ENCODE measurements at places on chromosomes 13 and 19. TPM values are rescaled to one million over a fixed set of nuclear protein-coding genes. Genes with fewer than 3 reads are reported as not detected.

Gene CERS1
- not detected for total RNA-seq

Gene PSPC1
- total RNA-seq = 112 TPM

Gene SMAD9
- total RNA-seq = not detected

Gene UGGT2
- total RNA-seq = 0.13 TPM

DNA sequence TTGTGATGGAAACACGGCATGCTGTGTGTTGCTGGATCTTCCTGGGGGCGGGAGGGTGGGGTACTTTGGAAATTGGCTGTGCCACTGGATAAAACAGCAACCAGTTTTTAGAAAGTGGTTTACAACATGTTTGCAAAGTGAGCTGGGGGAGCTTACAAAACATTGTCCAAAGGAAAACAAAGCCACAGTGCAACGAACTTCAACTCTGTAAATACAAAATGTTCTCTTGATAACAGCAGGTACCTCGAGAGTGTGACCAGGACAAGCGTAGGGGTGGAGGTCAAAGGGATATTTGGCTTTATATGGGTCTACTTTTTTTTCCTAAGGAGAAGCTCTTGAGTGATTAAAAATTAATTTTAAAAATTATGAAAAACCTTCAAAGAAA lies 2.5 kb downstream of the IGSF23 start:
- no peak overlapping the region for H3K27ac ChIP-seq
- H3K27me3 ChIP-seq = no peaks in the 10 kb centered on the region
- H3K4me3 ChIP-seq = no peak overlapping the region

DNA sequence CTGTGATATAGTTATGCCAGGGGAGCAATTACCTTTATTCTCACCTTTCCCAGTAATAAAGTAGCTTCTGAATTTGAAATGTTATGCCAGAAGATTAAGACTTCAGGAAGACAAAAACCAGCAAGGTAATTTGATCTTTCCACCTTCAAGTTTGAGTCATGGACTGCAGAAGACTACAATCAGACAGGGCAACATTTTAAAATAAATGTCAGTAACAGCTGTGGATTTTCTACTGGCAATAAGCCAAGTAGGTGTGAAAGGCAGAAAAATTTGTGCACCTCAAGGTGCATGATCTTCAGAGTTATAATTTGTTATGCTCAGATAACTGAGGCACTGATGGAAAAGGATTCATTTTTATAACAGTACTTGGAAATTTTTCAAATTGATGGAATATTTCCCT lies 54.9 kb downstream of the SLITRK1 start:
- DNase-seq = no peak
- H3K27ac ChIP-seq = no peak overlapping the region
- no peaks in the 10 kb centered on the region for H3K4me1 ChIP-seq
- no peak overlapping the region for H3K4me3 ChIP-seq

- H3K4me1 ChIP-seq = peaks cover 48% of the 10 kb centered on the region
- peak overlapping the region; percentile 62 for H3K4me3 ChIP-seq
- H3K36me3 ChIP-seq = no peaks in the 10 kb centered on the region
- H3K27ac ChIP-seq = peak overlapping the region; percentile 19
- DNase-seq = peak; percentile 4
Observed at GRCh38 chr19:6590258-6590826, 608 bp downstream of the CD70 start.

GRCh38 chr13:81597101-81597500 lies 1256.2 kb upstream of the SPRY2 start:
- H3K4me1 ChIP-seq = no peaks in the 10 kb centered on the region
- H3K36me3 ChIP-seq = no peaks in the 10 kb centered on the region
- DNase-seq = no peak
- no peak overlapping the region for H3K27ac ChIP-seq
- no peaks in the 10 kb centered on the region for H3K27me3 ChIP-seq

DNA sequence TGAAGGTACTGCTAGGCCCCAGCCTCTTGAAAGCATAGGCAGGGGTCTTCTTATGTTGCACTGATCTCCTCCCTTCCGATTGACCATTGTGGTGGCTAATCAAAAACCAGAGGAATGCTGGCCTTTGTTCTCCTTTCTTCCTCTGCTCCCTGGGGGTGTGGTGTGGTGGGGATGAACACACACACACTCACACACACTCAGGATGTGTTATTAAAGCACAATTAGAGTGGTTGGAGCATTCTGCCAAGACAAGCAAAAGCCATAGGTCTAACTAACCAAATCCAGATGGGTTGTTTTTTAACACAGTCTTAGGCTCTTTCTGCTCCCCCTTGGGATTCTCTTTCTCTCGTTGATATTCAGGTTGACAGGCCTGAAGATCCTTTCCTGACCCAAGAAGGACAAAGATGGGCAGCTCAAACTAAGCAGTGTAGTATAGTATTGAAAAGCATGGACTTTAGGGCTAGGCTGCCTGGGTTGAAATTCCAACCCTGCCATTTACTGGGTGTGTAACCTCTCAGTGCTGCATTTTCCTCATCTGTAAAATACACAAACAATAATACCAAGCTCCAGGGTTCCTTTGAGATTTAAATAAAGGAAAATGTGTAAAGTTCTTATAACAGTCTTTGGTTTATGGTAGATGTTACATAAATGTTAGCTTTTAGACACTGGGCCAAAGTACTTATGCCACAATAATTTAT lies 25.5 kb upstream of the DGKH start:
- no peaks in the 10 kb centered on the region for H3K27me3 ChIP-seq
- H3K4me3 ChIP-seq = no peak overlapping the region
- no peaks in the 10 kb centered on the region for H3K36me3 ChIP-seq
- no peak for DNase-seq
- no peaks in the 10 kb centered on the region for H3K4me1 ChIP-seq
- H3K27ac ChIP-seq = no peak overlapping the region

DNA sequence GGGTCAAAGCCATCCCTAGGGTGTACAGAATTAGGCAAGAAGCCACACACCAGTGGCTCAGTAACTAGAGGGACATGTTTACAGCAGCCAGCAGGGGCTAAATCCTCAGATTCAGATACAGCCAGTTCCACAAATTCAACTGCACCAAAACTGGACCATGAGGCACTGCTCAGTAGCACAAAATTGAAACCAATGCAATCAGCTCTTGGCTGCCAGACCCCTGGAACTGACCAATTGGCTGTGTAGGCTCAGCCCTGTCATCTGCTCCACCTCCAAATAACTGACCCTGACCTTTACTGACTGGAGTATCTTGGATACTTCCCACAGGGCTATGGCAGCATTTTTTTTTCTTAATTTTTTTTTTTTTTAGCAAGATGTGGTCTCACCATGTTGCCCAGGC lies 226.5 kb downstream of the FOXO1 start:
- H3K36me3 ChIP-seq = no peaks in the 10 kb centered on the region
- H3K27me3 ChIP-seq = no peaks in the 10 kb centered on the region
- H3K4me1 ChIP-seq = peaks cover 32% of the 10 kb centered on the region
- H3K27ac ChIP-seq = no peak overlapping the region
- H3K4me3 ChIP-seq = no peak overlapping the region
- DNase-seq = no peak

- no peaks in the 10 kb centered on the region for H3K36me3 ChIP-seq
- no peak for DNase-seq
- H3K4me1 ChIP-seq = no peaks in the 10 kb centered on the region
- no peaks in the 10 kb centered on the region for H3K27me3 ChIP-seq
- H3K4me3 ChIP-seq = no peak overlapping the region
Observed at GRCh38 chr13:112746044-112746443, 56.2 kb downstream of the ATP11A start.

DNA sequence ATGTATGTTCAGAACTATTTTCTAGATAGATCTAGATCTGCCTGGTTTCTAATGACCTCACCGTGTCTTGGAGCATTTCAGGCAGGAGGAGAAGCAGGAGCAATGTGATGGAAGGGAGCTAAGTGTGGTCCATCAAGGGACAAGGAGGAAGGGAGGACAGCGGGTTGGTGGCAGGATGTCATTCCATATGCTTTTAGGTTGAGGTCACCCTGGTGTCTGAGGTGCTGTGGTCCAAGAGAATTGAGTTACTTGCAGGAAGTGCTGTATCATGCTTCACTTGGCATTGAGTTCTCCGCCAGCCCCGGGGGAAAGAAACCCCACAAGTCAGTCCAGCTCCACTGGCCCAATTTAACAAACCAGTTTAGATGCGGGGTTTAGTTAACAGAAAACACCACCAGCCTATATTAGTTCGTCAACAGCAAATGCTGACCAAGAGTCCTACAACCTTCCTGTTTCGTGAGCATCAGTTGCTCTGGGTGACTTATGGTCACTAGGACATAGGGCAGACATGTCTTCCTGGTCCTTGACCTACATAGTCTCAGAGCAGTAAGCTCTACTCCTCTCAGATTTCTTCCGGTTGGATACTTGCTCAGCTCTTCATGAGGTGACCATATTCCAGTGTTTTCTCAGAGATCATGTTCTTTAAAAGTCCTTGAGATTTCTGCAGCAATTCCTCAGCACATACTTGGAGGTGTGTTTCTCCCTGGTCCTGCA lies 79.4 kb downstream of the MBNL2 start:
- peaks cover 7% of the 10 kb centered on the region for H3K4me1 ChIP-seq
- no peaks in the 10 kb centered on the region for H3K27me3 ChIP-seq
- no peak overlapping the region for H3K4me3 ChIP-seq

DNA sequence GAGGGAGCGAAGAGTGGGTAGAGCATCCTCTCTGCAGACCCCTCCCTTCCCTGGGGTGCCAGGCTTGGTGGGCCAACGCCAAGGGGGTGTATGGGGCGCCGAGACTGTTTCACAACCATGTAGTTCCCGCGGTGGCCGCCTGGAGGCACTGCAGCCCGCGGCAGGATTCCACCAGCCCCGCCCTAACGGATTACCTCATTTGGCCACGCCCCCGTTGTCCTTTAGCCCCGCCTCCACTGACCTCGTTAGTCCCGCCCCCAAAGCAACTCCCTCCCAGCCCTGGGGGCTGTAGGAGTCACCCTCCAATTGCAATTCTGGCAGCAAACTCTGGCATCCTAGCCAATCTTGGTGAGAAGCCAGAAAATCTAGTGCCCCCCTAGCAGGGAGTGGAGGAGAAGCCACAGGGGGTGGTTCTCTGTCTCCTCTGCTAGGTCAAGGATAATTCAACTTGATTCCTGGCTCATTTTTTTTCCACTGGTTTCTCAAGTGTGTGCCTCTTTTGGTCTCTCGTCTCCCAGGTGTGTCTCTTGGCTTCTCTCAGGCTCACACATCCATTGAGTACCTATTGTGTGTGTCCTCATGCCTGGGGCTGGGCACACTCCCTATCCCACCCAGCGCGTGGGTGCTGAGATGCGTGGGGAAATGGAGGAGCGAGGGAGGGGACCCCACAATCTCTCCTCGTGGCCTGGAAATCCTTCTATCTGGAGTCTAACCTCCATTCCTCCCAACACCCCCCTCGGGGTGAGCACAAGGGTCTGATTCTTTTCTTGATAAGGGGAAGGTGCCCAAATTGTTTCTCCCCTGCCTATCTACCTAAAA lies 2.0 kb downstream of the OLFM2 start:
- no peak overlapping the region for H3K27ac ChIP-seq
- no peaks in the 10 kb centered on the region for H3K36me3 ChIP-seq
- H3K4me1 ChIP-seq = peaks cover 23% of the 10 kb centered on the region
- H3K4me3 ChIP-seq = no peak overlapping the region

Measured in CD8-positive, alpha-beta memory T cell (primary cell).